ENCODE measurements at places on chromosomes 6 and 20.

- peak; percentile 96 for DNase-seq
These were observed 20.8 kb downstream of the TBC1D7 start for GRCh38 chr6:13307508-13307995.

DNA sequence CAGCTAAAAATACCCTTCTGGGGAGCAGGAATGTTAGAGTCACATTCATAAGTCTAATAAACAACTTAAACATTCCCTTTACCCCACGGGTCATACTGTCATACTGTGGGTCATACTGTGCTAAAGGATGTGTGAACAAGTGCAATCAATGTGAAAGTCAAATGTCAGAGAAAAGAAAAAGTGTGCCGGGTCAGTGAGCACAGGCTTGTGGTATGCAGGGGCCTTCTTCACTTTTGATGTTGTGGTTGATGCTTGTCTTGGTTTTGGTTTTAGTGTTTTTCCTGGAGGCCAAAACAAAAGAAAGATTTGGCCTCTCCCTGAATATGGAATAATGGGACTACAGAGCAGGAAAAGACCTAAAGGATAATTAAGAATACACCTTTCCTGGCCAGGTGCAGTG lies 267.9 kb upstream of the PLN start:
- DNase-seq, result peak; percentile 2

DNA sequence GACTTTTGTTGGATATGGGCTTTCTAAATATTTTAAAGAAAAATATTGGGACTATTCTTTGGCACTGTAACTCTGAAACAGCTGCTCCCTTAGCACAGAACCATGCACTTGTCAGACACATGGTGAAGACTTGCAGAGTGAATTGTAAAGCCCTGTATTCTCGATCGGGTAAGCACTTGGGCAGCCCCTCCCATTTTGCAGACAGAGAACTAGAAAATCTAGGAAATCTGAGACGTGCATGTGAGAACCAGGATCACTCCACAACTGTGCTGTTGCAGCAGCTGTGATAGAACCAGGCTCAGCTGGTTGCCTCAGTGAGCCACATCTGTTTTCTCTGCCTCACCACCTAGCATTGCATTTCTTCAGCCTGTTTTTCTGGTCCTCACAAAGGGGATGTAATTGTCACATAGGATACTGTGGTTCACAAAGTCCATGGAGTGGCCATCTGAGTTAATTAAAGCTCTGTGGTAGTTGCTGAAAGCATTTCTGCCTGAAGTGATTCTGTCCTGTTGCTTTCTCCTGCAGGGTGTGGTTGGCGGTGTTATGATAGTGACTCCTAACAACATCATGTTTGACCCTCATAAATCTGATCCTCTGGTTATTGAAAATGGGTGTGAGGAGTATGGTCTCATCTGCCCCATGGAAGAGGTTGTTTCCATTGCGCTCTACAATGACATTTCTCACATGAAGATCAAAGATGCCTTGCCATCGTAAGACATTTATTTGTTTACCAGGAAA lies 71.8 kb upstream of the HINT3 start:
- no peak for DNase-seq

GRCh38 chr20:9392892-9393857 lies 121.2 kb upstream of the LAMP5 start:
- peak; percentile 71 for DNase-seq

GRCh38 chr20:58692579-58693225 lies at the start of gene NPEPL1:
TSS of gene NPEPL1 (plus strand) at chr20:58692800. CDS start at chr20:58692901, 101 bp downstream.
- DNase-seq, result peak; percentile 78

GRCh38 chr6:40778918-40779317 lies 191.8 kb upstream of the LRFN2 start:
- DNase-seq, result no peak

- no peak for DNase-seq
These were observed 29.3 kb downstream of the DST start for GRCh38 chr6:56613247-56613851.

GRCh38 chr6:137871831-137872454 lies 4.9 kb downstream of the TNFAIP3 start:
- DNase-seq, result no peak

DNA sequence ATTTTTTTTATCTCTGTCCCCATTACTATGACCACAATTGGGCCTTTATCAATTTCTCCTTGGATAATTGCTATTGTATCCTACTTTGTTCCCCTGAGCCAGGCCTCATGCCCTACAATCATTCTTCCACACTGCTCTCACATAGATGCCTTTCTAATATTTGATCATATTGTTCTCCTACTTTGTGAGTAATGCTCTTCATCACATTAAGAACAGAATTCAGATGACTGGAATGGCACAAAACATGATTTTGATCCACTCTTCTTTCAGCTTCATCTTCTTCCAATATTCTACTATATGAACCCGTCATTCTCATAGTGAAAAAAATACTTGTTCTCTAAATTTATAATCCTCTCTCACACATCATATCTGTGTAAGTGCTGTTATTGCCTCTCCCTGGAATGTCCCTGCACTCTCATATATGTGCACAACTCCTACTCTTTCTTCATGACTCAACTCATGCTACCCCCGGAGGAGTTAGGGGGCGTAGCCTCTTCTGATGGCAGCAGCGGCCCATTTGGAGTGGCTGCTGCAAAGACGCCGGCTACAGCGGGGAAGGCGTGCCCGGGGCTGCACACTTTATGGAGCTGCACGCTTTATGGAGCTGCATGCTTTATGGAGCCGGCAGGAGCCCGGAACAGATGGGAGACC lies 25.3 kb upstream of the HACE1 start:
- DNase-seq, result no peak

- DNase-seq, result no peak
These were observed 185.5 kb upstream of the MYLIP start for GRCh38 chr6:15943423-15943822.

DNA sequence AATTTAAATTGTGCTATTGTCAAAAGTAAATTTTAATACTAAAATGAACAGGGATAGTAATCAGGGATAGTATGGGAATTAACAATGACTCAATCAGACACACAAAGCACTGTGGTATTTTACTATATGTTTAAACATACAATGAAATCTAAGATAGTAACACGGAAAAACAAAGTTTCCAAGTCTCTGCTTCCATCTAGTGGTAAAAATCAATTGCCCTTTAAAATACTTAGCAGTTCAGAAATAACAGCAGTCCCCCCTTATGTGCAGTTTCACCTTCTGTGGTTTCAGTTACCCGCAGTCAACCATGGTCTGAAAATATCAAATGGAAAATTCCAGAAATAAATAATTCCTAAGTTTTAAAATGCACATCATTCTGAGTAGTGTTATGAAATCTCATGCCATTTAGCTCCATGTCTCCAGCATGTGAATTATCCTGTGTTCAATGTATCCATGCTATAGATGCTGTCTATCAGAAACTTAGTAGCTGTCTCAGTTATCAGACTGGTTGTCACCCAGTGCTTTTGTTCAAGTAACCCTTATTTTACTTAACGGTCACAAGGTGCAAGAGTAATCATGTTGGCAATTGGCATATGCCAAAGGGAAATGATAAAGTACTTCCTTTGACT lies 58.5 kb downstream of the AHI1 start:
- peak; percentile 35 for DNase-seq

- DNase-seq, result no peak
These were observed 181.0 kb downstream of the ZMYND8 start for GRCh38 chr20:47175493-47175892.

GRCh38 chr6:14537030-14537429 lies 419.5 kb downstream of the CD83 start:
- DNase-seq, result no peak

DNA sequence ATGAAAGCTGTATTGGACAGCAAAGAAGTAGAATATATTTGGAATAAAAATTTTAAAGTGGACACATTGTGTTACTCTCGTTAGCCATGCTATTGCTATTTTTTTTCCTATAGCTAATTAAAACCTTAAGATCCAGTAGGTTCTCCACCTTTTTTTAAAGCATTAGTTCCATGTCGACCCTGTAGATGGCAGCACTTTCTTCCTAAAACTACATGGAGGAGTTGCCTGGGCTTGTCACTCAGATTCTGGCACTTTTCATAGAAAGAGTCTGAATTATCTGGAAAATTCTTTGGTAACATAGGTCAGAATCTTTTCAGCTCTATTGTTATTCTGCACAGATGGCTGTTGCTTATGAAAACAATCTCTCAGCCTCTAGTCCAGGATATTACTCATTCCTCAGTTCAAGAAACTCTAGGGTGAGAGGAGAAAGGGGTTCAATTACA lies 42.0 kb upstream of the ESR1 start:
- peak; percentile 93 for DNase-seq

- DNase-seq, result no peak
These were observed 126.8 kb downstream of the FOXC1 start for GRCh38 chr6:1736346-1737105.

- DNase-seq, result no peak
These were observed 16.1 kb upstream of the UNC93A start for GRCh38 chr6:167275001-167275400.

- DNase-seq, result no peak
These were observed 12.3 kb upstream of the PRIM2 start for GRCh38 chr6:57305107-57305506.

DNA sequence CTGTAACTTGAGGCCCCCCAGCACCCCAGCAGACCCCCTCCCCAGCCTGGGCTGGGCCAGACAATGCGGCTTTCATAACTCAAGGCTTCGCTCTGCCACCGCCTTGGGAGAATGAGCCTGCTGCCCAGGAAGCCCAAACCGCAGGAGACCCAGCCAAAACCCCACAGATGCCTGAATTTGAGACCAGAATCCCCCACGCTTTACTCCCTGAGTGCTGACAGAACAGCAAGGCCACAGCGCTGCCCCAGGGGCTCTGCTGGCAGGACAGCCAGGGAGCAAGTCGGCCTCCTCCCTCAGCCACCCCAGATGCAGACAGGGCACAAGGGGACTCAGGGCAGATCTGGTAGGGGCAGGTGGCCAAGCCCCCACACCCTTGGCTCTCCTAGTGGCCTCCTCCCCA lies 2.2 kb downstream of the MDFI start:
- DNase-seq, result no peak

- DNase-seq, result no peak
These were observed at the start of gene KCNK16 for GRCh38 chr6:39322306-39322850. TSS of gene KCNK16 (minus strand) at chr6:39322702. CDS start at chr6:39322540, 162 bp downstream.

- no peak for DNase-seq
These were observed 7.2 kb downstream of the CCR6 start for GRCh38 chr6:167130008-167130677.

- no peak for DNase-seq
These were observed 171.3 kb upstream of the CST7 start for GRCh38 chr20:24777746-24778145.

DNA sequence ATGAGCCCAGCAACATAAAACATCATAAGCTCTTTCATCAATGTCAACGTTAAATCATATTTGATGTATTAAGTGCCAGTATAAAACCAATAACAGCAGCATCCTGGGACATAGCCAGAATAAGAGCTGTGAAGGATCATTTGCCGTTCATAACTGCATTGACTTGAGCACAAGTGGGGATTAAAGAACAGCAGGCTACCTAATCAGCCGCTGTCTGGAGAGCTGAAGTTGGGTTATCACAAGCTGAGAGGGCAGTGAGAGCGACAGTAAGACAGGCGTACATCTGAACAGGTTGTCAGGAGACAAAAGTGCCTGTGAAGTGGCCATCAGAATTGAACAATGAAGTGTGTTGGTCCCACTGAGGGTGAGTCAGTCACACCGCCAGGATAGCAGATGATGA lies 269.6 kb downstream of the GRIK2 start:
- DNase-seq, result no peak

GRCh38 chr6:148738946-148739821 lies 7.6 kb upstream of the UST start:
- DNase-seq, result peak; percentile 25

GRCh38 chr6:165837948-165838745 lies 175.1 kb upstream of the PDE10A start:
- no peak for DNase-seq

- DNase-seq, result no peak
These were observed 103.4 kb downstream of the MAP3K4 start for GRCh38 chr6:161094955-161095354.

- peak; percentile 54 for DNase-seq
These were observed 427.3 kb upstream of the CITED2 start for GRCh38 chr6:139801571-139802321.

GRCh38 chr6:17446713-17447112 lies 53.3 kb downstream of the CAP2 start:
- no peak for DNase-seq

- no peak for DNase-seq
These were observed 2.0 kb upstream of the SMOC2 start for GRCh38 chr6:168438783-168439520.

GRCh38 chr6:48199499-48199898 lies 88.5 kb upstream of the PTCHD4 start:
- no peak for DNase-seq

- DNase-seq, result peak; percentile 3
These were observed 494.0 kb downstream of the ADGRB3 start for GRCh38 chr6:69129046-69129445.

GRCh38 chr6:7107578-7108195 lies at the start of gene RREB1:
TSS of gene RREB1 (plus strand) at chr6:7107961. CDS start at chr6:7181912, 73,951 bp downstream.
- peak; percentile 65 for DNase-seq

GRCh38 chr20:37823296-37823980 lies 79.5 kb upstream of the VSTM2L start:
- DNase-seq, result peak; percentile 30

- DNase-seq, result no peak
These were observed 9.1 kb downstream of the UCKL1 start for GRCh38 chr20:63946986-63947637.

GRCh38 chr20:41133709-41134361 lies 3.5 kb upstream of the PLCG1 start:
- DNase-seq, result no peak

DNA sequence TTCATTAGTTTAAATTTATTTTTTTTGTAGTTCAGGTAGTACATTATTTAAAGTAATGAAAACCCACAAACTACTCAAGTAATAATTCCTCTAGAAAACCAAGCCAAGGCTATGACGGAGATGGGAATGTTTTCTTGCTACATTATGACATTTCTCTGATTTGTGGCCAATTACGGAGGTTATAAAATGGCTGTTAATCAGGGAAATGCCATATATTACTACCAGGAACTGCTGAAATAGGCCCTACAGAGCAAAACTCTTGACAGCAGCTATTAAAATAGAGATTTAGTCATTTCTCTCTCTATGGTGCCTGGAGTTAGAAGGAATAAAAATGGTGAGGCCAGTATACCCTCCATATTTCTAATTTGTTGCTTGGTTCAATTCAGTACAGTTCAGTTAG lies 280.0 kb downstream of the ARHGAP18 start:
- no peak for DNase-seq

DNA sequence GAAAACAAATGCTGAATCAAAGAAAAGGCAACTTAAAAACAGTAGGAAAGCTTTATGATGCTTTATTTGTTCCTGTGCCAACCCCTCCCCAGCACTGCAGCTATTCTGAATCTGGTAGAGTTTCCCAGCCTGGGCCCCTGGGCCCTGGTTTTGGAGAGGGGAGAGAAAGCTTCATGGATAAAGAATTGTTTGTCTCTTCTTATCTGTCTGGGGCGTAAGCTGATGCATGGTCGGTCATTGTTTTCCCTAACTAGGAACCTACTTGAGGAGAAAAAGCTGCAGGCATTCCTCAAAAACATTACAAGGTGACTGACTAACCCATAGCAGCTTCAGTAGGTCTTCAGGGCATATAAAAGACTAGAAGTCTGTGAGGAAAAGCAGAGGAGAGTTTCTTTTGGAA lies 758.1 kb upstream of the EPHA7 start:
- DNase-seq, result no peak

GRCh38 chr20:5528719-5529256 lies 212.0 kb upstream of the PROKR2 start:
- peak; percentile 84 for DNase-seq

- DNase-seq, result peak; percentile 40
These were observed 187.4 kb upstream of the PROKR2 start for GRCh38 chr20:5504061-5504739.

GRCh38 chr6:52152711-52153160 lies 33.4 kb upstream of the IL17A start:
- no peak for DNase-seq

GRCh38 chr6:109342506-109342905 lies 39.8 kb downstream of the CD164 start:
- no peak for DNase-seq

All from iris pigment epithelial cell (primary cell).